ENCODE measurements at places on chromosomes 3 and 15.

DNA sequence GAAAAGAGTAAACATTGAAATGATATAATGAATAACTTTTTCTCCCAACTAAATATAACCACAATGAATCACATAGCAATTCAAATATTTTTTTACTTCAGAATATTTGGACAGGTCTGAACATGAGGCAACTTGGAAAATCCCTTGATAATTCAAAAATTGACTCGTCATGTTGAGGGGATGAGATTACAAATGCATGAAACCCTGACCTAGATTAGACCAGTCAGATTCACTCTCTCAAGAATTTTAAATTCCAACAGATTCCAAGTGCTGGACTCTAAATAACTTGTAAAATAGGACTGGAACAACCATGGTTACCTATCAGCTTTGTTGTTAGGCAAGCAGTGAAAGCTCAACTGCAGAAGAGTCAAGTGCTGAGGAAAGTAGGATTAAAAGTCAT is 317.5 kb downstream of the GBE1 start:
- no peak for DNase-seq

GRCh38 chr3:46609944-46610722 is 2.2 kb upstream of the FAM240A start:
- DNase-seq, result no peak

- no peak for DNase-seq
Measured at GRCh38 chr3:195584543-195584870, 767 bp upstream of the APOD start.

DNA sequence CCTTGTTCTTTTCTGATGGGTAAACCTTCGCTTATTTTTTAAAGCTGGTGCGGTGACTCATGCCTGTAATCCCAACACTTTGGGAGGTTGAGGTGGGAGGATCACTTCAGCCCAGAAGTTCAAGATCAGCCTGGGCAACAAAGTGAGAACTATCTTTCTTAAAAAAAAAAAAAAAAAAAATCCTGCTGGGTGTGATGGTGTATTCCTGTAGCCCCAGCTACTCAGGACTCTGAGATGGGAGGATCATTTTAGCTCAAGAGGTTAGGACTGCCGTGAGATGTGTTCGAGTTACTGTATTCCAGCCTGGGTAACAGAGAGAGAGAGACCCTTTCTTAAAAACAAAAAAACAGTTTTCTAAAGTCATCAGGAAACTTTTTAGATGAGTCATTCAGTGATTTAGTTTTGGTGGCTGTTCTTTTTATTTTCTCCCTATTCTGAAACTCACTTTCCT is 37.7 kb downstream of the SLMAP start:
- DNase-seq, result no peak

DNA sequence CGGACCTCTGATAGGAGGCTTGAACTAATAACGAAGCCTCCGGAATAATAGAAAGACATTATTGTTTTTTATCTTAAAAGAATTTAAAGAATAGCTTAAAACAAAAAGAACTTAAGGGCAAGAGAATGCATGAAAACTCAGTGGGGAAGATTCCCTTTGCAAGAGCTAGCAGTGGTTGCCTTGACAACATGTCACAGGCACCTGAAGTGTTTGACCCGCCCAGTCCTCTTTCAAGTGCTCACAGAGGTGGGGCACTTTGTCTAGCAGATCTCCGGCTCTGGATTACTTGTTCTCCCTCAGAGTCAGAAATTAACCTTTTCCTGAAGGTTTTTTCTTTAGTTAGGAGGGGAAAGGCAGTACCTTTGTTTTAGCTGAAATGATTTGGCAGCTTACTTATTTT is 37.8 kb downstream of the LARS2 start:
- peak; percentile 72 for DNase-seq

DNA sequence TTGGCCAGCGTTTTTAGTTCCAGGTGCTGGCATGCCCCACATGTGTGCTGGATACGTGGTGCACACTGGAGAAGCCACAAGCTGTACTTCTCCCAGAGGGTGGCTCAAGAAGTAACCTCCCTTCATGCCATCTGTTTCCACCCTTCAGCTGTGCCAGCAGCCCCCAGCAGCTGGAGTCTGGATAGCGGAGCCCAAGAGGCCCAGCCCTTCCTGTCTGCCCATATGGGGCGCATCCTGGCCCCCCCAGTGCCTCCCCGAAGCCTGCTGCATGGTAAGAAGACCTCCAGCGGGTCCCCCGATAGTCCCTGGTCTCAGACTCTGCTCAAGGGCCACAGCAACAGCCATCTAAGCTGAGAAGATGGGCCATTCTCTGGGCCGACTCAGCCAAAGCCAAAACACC is 5.8 kb upstream of the MANF start:
- DNase-seq, result no peak

DNA sequence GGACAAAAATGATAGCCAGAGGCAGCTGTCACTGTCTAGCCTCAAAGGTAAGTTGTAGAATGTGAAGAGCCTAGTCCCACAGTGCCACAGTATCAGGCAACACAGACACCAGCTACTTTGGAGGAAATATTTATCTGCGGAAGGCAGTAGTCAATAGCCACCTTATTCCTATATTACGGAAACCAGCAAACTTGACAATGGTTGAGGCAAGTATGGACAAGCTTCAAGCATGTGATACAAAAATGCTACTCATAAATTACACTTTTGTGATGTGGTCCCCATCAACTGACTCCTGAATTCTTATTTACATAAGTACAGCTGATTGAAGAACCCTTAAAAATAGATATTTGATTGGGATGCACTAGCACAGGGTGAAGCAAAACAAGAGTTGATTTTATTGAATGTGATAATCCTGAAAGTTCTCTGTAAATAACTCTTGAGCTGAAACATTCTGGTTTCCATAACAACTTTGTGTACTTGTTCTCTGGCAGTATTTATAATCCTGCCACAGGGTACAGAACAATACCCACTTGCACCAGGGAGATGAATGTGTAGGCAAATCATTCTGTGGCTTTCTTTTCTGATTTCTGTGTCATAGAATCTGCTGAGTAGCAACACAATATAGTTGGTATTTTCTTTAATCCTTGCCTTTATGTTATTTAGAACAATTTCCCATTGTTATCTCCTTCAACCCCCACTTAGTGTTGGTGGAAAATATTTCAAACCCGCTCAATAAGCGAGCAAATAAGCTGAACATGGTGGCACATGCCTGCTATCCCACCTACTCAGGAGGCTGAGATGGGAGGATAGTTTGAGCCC is at the start of gene ANKUB1:
Gene ANKUB1, minus strand, starts transcription at position 103 of the 819 bp plus-strand sequence. CDS start 188 bp downstream, outside the sequence.
- DNase-seq, result no peak

DNA sequence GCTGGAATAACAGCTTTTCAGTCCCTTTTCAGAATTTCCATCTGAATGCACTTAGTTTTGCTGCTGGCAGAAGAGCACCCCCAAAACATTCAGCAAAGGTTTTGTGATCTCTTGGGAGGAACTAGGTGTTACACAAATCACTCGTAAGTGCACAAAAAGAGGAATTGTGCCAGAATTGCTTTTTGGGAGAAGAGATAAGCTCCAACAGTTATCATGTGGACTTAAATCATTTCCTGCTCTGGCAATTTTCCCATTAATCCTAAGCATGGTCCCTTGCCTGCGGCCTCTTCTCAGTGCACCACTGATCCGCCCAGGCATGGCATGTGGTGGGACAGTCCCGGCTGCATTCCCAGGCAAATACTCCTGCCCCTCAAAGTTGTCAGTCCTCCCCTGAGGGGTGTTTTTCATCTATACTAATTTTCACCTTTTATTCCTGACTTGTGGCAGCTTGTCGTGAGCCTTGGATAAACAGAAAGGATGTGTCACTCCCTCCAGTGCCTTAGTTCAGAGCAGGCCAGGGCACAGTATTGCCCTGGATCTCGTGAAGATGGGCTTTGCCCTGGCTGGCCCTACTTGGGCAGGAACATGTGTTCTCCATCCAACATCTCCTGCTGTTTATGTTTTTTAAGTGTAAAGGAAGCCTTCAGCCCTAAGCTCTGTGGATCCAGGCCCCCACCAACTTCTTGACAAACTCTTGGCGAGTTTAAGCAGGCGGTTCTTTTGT is 44.6 kb upstream of the VILL start:
- DNase-seq, result no peak

GRCh38 chr3:45272032-45272810 is 46.1 kb upstream of the TMEM158 start:
- peak; percentile 28 for DNase-seq

DNA sequence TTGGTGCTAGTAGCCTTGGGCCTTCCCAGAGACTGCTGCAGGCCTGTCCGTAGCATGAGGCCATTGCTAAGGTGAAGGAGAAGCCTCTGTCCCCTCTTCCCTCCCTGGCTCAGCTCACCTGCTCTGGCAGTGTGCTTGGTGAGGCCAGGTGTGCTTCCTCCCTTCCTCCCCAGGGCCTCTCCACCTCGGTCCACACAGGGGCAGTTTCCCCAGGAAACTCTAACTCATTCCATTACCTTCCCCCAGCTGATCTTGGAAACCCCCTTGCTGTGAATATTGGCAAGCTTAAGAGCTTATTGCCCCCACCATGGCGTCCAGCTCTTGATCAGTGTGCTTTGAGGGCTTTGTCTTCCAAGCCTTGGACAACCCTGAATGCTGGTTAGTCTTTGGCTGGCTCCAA is 52.7 kb downstream of the ZNF445 start:
- DNase-seq, result no peak

- no peak for DNase-seq
Measured at GRCh38 chr3:24060055-24060454, 115.0 kb downstream of the NR1D2 start.

DNA sequence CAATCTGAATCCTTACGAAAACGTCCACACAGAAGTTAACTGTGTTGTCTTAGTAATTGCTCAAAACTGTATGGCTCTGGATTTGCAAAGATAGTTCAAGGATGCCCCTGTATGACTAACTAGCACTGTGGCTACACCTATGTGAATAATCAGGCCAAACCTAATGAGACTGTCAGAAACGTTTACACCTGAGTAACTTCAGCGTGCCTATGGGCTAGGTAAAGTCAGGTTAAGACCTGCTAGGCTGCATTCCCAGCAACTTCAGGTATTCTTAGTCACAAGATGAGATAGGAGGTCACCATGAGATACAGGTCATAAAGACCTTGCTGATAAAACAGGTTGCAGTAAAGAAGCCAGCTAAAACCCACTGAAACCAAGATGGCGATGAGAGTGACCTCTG is 87.8 kb upstream of the PLXND1 start:
- DNase-seq, result no peak

DNA sequence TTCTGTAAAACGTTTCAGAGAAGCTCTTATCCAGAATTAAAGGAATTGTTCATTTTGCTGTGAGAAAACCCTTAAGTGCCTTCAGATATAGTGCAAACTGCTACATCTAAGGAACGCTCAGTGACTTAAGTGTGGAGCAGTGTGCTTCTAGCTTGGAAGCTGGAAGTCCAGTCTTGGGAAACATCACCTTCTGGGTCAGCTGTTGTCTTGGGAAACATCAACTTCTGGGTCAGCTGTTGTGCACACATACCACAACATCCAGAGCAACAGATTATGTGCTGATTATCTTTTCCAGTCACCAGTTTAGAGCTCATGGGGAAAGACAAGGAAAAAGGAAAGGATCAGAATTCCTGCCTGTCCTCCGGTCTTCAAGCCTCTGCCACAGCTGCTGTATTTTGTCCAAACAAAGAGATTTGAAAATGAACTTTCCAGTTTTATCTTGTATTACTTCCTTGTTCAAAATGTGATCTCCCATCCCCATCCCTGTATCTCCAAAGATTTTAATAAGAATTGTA is 713.6 kb downstream of the NSUN3 start:
- DNase-seq, result no peak

DNA sequence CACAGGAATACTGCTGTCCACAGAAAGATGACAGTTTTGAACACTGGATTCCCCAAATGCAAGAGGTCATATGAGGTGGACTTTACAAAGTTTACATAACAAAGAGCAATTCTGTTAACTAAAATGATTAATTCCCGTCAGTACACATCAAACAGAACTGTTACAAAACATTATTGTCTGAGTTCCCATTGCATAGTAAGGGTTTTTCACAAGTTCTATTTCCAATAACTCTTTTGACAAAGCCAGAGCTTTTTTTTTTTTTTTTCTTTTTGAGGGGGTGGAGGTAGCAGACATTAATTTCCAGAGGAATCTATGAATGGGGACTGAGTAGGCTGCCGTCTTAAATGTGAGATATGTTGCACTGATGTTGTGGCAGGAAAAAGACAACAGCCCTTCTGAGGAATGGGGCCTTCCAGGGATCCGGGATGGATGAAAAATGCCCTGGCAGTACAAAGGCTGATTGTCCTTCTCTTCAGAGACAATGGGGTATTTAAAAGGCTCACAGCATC is 178.1 kb upstream of the KBTBD8 start:
- DNase-seq, result no peak

- no peak for DNase-seq
Measured at GRCh38 chr3:161035711-161036110, 69.4 kb downstream of the B3GALNT1 start.

- DNase-seq, result no peak
Measured at GRCh38 chr15:70242951-70243685, 145.4 kb upstream of the TLE3 start.

DNA sequence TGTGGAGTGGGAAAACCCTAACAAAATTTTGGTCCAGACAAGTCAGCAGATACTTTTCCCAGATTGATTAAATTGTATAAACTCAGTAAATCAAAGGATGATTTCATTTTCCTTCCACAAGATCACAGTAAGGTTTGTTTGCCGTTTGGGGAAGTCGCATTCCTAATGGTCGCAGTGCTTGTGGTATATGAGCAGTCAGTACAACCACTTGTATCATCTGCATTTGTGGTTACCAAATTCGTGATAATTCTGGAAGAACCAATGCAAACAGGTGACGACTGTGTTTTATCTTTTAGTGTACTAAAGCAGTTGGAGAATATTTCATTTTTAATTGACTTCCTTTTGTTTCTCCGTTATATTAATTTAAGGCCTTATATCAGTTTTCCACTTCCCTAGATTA is 100.0 kb upstream of the CNTN6 start:
- no peak for DNase-seq

- no peak for DNase-seq
Measured at GRCh38 chr15:64443747-64444621, 16.4 kb upstream of the ZNF609 start.

- no peak for DNase-seq
Measured at GRCh38 chr3:108998436-108998835, 44.8 kb upstream of the GUCA1C start.

DNA sequence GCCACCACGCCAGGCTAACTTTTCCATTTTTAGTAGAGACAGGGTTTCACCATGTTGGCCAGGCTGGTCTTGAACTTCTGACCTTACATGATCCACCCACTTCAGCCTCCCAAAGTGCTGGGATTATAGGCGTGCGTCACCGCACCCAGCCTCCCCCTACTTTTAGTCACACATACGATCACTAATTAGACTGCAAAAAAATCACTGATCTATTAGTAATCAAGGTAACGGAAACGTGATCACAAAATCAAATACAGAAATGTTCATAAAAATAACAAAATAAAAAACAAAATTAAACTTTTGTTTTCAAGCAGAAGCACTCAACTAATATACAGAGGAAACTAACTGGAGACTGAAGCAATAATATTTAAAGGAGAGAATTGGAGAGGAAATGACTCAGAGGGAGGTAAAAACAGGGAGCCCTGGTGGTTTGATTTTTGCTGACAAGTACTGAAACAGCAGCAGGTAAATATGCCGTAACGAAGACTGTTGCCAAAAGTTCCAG is 4.6 kb downstream of the WDR53 start:
- DNase-seq, result no peak

Data from NCI-H510A treated with DMSO at 0.1 percent for 48 hours (cell line).